ENCODE measurements at places on chromosomes 6 and 20.

DNA sequence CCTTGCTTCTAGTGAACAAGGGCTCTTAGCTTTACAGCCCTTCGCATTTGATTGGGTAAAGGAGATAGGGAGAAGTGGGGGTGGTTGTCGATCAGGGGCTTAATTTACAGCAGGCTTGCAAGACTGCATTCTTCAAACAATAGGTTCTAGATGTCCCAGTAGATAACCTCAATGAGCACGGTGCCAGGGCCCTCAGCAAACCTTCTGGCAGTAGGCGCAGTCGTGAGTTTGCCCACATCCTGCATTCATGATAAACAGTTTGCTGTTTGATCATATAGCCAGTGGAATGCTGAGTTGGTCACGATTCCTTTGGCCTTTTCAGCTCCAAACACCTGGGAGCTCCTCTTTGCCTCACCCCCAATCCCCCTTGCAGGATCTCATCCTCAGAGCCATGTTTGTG is 27.5 kb downstream of the SUN5 start:
- DNase-seq = no peak

- no peak for DNase-seq
Observed at GRCh38 chr20:17580895-17581294, 11.0 kb downstream of the DSTN start.

DNA sequence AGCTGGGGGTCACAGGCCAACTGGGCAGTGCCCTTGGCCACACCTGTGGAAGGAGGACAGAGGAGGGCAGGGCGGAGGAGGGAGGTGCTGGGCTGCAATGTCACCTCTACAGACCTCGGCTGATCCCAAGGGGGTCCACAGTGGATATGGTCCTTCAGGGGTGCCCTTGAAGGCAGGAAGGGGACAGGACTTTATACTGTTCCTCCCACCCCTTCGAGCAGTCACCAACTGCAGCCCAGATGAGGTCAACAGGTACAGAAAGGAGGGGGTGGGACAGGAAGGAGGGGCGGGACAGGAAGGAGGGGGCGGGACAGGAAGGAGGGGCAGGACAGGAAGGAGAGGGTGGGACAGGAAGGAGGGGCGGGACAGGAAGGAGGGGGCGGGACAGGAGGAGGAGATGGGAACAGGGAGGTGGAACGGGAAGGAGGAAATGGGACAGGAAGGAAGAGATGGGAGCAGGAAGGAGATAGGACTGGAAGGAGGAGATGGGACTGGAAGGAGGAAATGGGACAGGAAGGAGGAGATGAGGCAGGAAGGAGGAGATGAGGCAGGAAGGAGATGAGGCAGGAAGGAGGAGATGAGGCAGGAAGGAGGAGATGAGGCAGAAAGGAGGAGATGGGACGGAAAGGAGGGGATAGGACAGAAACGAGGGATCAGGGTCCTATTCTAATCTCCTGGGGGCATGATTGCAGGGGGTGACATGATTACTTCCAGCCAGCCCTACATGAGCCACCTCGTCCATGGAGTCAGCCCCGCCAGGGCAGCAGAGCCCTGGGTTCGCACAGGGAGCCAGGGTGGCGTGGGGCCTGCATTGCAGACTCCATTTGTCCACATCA is 19.4 kb upstream of the MRGBP start:
- DNase-seq = no peak

GRCh38 chr6:129667621-129668020 is 42.4 kb downstream of the ARHGAP18 start:
- no peak for DNase-seq

GRCh38 chr6:34517461-34517881 is 38.7 kb downstream of the SPDEF start:
- no peak for DNase-seq

DNA sequence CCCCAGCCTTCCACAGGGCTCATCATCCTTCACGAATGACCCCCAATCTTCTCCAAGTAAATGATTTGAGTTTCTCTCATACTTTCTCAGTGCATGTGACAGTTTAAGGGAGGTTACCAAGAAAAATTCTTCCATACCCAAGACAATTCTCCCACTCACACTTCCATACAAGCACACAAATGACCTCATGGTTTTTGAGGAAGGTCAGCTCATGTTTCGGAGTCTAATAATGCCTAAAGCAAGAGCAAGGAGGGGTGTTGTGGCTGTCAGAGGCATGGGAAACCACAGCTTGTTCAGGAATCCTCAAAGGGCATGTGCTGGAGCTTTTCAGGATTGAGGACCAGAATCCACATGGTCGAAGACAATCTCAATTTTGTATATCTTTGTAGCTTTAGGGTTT is 279.0 kb downstream of the MAFB start:
- DNase-seq = no peak

- DNase-seq = no peak
Observed at GRCh38 chr20:48669946-48670605, 157.7 kb downstream of the PREX1 start.

GRCh38 chr6:2141644-2142290 is 103.6 kb downstream of the GMDS start:
- no peak for DNase-seq

- DNase-seq = no peak
Observed at GRCh38 chr20:17619351-17620093, 49.6 kb downstream of the DSTN start.

DNA sequence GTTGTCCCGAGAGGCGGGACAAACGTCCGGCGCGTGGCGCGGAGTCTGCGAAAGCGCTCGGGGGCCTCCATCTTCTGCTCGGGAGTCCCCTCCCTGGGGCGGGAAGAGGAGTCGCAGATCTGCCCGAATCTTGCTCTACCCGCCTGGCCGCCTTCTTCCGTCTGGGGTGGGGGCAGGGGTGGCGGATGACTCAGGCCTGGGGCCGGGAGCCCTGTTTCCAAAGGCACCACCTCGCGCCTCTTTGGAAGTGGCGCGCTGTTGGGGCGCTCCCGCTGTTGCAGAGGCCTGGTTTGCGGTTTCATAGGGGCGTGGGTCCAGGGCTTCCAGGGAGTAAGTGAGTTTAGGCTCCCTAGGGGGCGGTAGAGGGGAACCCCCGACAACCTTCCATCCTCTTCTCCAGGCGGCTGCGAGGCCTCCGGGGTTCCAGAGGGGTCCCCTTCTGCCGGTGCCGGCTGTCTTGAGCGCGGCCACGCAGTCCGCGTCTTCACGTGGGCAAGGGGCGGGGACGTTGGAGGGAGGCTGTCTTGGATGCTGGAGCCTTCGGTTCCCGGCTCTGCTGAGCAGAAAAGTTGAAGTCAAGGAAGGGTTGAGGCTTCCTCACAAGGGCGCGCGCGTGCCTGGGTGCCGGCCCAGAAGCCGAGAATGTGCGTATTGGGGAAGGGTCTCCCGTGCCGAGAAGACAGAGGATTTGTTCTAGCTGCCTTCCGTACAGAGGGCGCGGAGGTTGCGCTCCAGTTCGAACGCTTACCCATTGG is 2.6 kb upstream of the TFAP2C start:
- DNase-seq = no peak

GRCh38 chr20:33947709-33948295 is 45.9 kb upstream of the RALY start:
- no peak for DNase-seq

GRCh38 chr6:7591770-7592169 is 1.8 kb downstream of the SNRNP48 start:
- DNase-seq = no peak

Measured in epithelial cell of proximal tubule (primary cell).